Type B pancreatic cell (in vitro differentiated cells): ENCODE measurements at places on chromosomes 1 and 21.
A peak's percentile ranks its signal among the peaks of the same experiment; 100 is the strongest.

GRCh38 chr1:244980605-244981004 is 116.3 kb upstream of the HNRNPU start:
- no peak for DNase-seq

GRCh38 chr1:39752703-39753102 is 14.0 kb downstream of the PPIE start:
- DNase-seq = peak; percentile 43

GRCh38 chr21:31795992-31796391 is 64.1 kb upstream of the SCAF4 start:
- no peak for DNase-seq

GRCh38 chr1:215845234-215845891 is 278.3 kb downstream of the KCTD3 start:
- no peak for DNase-seq

- no peak for DNase-seq
Observed at GRCh38 chr1:28241638-28242241, 5.8 kb downstream of the ATP5IF1 start.

DNA sequence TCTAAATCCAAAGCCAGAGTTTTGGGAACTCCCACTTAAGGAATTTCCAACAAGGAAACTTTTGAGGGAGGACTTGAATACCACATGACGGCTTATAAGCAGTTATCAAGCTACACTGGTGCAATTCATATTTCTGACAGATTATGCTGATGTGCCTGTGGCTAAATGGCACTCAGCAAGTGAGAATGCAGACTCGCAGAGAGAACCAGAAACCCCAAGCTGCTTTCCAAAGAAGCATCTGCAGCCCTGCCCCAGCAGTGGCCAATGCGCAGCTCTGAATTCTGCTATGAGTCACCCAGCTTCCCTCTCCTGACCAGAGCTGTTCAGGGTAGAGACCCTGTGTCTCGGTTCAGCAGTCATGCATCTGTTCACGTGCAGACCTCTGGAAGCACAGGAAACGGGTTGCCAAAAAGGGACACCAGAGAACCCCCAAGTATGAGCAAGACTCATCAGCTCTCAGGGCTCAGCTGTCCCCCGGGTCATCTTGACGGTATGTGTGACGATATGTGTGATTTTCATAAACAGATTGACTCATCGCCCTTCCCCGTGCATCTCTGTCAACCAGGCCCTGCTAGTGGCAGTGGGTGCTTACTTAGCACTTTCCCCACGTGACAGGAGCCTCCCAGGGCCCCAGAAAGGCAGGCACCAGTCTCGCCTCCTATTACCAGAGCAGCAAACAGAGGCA is 76.3 kb downstream of the ITPKB start:
- no peak for DNase-seq

DNA sequence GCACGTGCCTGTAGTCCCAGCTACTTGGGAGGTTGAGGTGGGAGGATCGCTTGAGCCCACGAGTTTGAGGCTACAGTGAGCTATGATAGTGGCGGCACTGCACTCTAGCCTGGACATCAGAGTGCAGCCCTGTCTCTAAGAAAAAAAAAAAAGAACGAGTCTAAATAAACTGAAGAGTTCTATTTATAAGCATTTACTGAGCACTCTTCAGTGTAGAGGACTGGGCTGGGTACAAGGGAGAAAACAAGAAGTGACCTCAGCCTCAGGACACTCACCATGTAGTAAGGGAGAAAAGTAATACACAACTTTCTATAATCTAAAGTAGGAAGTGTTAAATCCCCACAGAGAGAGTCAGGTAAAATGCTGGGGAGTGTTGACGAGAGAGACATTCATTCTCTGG is 35.0 kb downstream of the NAV1 start:
- DNase-seq = no peak

- no peak for DNase-seq
Observed at GRCh38 chr1:90925928-90926869, 95.6 kb downstream of the ZNF644 start.

GRCh38 chr1:160224606-160225005 is 19.4 kb downstream of the PEA15 start:
- DNase-seq = no peak

- no peak for DNase-seq
Observed at GRCh38 chr1:53163291-53163768, 20.9 kb upstream of the SLC1A7 start.

DNA sequence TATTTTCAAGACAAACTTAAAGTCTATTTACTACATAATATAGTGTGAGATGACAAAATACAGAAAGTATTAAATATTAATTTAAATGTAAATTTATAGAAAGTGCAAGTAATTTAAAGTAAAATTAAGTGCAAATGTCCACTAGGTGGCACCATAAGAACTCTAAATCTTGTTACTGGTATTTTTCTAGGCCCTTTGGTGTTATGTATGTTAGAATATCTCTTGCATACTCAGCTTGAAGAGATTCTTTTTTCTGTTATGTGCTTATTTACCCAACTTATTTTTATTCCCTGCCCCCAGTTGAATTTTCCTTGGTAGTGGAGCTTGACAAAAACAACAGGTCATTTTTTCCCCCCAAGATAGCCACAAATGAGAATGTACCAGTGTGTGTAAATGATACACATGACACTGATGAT is 71.5 kb downstream of the RPS6KC1 start:
- no peak for DNase-seq

DNA sequence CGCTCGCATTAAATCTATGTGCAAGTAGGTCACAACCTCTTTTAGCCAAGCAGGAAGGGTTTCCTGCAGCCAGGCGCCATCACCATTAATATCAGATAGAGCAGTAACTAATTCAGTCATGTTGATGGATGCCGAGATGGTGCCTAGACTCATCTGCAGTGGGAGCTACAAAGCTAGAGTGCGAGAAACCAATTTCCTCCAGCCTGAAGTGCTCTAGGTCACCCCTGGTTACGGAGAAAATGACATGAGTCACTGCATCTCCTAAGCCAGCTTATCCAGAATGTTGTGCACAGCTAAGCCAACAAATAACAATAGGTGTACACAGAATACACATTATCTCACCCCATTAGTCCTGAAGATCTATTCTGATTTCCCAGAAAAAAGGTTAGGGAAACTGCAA is 36.0 kb downstream of the OVAAL start:
- no peak for DNase-seq

DNA sequence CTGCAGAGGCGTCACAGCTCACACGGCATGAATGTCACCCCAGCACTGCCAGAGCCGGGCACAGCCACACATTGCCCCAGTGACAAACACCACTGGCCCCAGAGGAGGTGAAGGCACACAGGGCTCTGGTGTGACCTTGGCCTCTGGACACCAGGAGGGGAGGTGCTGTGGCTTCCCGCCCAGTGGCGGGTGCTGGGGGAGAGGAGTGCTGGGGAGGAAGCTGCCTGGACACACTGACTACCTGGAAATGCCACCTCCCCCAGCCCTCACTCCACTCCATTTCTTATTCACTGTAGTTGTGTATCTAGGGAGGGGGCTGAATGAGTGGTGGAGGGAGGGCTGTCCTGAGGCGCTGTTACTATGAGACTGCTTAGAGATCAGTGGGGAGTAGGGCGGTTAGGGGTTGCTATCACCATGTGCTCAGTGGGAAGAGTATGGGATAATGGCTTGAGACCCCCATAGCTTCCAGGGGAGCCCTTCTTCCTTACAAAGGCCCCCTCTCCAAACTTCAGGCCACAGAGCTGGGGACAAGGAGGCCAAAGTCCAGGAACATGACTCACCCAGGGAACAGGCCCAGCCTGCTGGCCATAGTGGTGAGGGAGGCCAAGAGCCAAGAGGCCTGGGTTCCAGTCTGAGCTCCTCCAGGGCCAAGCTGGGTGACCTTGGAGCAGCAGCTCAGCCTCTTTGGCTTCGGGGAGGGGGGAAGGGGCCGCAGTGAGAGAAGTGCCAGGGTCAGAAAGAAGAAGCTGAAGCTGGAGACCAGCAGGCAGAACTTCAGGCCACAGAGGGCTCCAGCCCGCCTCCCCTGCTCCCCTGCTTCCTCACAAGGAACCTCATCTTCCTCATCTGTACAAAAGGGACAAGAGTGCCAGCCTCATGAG is 40.1 kb downstream of the AHDC1 start:
- no peak for DNase-seq

DNA sequence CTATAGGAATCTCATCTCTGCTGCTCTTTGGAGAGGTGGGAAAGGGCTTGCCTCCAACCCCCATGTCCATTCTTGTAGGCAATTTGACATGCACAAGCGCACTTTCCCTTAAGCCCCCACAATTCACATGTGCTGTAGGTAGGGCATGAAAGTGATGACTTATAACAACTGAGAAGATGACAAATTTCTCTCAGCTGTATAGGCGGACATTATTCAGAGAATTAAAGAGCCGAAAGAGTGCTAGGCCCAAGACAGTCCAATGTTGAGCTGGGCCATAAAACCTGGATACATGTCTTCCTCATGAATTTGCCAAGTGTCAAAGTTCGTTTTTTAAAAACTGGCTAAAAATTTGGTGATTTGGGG is 106.3 kb upstream of the LYPLAL1 start:
- DNase-seq = no peak

DNA sequence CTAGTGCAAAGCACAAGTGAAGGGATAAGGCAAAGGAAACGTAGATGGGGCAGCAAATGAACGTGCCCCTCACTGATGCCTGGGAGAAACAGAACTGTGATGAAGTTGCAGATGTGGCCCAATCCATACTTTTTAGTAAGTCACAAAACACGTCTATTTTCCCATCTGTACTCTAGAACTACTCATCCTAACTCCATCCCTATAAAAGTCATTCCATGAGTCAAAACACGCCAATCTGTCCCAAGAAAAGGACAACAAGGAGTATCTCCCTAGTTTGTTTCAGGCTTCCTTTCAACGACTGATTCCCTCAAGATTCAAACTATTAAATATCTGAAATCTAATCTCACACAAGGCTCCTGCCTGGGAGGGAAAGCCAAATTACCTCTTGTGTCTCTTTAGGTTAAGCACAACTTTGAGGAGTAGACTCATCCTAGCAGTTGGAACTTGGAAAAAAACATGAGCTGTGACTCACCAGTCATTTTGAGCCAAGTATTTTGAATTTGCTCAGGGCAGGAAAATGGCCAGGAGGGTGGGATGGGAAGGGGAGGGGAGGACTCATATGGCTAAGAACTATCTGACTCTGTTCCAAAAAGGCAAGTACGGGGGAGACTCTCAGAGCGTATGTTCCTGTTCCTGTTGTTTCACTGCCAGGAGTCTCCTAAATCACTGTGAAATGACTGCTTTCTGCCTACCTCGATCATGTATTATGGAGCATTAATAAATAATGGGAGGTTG is 214.5 kb upstream of the CAMK1G start:
- DNase-seq = no peak

DNA sequence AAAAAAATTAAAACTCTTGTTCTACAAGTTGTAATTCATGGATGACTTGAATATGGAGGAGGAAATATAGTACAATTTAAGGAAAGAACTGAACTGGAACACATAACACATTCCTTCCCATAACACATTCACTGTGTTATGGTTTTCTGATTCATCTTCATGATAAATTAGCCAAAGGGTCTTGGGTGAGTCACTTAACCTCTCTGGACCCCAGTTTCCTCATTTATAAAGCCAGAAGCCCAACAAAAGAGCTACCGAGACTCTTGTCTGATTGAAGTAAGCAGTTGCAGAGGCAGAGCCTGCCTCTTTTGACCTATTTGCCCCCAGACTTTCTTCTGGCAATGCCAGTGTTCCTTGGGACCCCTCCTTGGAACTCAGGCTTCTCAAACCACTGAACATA is 161.9 kb upstream of the KCTD3 start:
- DNase-seq = no peak

GRCh38 chr21:18776936-18777335 is 373.4 kb upstream of the TMPRSS15 start:
- no peak for DNase-seq

DNA sequence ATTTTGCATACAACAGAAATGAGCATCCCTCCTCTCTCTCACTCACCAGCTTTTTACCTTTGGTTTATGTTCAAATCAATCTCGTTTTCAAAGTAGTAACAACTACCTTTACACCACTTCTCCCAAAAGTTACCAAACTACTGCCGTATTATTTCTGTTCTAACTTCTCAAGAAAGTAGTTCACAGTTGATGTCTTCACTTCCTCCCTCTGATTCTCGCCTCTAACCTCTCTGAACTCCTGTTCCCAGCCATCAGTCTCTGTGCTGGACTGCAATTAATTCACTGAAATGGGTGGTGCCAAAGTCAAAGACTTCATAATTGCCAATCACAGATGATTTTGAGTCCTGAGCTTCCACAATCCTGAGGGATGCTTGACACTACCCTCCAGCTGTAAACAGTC is 54.0 kb downstream of the ZNF281 start:
- no peak for DNase-seq

GRCh38 chr21:39041816-39042215 is 141.4 kb downstream of the PSMG1 start:
- DNase-seq = no peak

GRCh38 chr1:16484931-16485330 is 29.2 kb downstream of the RNU1-1 start:
- no peak for DNase-seq

- no peak for DNase-seq
Observed at GRCh38 chr1:34686531-34686930, 68.3 kb upstream of the GJB5 start.

- DNase-seq = no peak
Observed at GRCh38 chr1:54125386-54126070, 27.3 kb downstream of the CDCP2 start.

- no peak for DNase-seq
Observed at GRCh38 chr1:10891091-10891490, 94.6 kb upstream of the CASZ1 start.

GRCh38 chr1:235866205-235866912 is at the start of gene LYST:
LYST (minus strand) TSS chr1:235866906; CDS start chr1:235830417, 36,489 bp downstream.
- DNase-seq = no peak

GRCh38 chr21:45015469-45015860 is 58.9 kb upstream of the ADARB1 start:
- no peak for DNase-seq

DNA sequence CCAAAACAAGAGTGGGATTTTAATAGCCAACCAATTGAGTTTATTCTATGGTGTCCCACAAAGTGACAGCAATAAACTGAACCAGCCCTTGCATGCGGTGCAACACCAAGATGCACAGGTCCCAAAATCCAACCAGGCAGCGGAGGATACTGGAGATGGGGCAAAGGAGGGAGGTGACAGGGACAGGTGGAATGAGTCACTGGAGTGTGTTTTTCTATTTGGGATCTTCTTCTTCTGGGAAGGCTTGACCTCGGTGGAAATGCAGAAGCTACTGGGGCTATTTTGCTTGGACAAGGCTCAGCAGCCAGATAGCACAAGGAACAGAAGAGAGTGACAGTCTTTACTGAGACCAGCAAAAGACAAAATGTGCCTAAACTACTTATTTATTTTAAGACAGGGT is 97.5 kb downstream of the PLXNA2 start:
- no peak for DNase-seq

DNA sequence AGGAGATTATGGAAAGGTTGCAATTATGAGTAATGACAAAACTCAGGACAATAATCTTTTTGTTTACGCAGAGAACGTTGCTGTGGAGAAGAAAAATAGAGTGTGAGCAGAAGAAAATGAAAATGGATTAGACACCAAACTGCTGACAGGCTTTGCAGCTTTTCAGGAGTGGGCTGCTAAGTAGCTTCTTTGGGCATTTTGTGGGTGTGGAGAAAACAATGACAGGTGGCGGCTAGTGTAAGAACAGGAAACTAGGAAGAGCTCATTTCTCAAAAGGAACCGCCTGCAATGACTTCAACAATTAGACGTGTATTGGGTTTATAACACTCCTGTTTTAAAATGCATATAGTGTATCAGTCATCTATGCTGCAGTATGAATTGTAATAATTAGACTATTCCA is 18.3 kb upstream of the PALMD start:
- no peak for DNase-seq

GRCh38 chr1:213274140-213274539 is 223.1 kb downstream of the RPS6KC1 start:
- DNase-seq = no peak
